ENCODE measurements at places on chromosomes 4 and X.

DNA sequence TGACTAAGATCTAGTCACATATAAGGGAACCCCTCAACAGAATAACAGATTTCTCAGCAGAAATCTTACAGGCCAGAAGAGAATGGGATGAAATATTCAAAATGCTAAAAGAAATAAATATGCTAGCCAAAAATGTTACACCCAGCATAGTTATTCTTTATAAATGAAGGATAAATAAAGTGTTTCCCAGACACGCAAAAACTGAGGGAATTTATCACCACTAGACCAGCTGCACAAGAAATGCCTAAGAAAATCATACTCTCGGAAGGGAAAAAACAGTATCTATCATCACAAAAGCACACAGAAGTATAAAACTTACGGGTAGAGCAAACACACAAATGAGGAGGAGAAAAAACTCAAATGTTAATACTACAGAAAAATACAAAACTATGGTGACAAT is 162.1 kb downstream of the HHIP start:
- no peak for DNase-seq

DNA sequence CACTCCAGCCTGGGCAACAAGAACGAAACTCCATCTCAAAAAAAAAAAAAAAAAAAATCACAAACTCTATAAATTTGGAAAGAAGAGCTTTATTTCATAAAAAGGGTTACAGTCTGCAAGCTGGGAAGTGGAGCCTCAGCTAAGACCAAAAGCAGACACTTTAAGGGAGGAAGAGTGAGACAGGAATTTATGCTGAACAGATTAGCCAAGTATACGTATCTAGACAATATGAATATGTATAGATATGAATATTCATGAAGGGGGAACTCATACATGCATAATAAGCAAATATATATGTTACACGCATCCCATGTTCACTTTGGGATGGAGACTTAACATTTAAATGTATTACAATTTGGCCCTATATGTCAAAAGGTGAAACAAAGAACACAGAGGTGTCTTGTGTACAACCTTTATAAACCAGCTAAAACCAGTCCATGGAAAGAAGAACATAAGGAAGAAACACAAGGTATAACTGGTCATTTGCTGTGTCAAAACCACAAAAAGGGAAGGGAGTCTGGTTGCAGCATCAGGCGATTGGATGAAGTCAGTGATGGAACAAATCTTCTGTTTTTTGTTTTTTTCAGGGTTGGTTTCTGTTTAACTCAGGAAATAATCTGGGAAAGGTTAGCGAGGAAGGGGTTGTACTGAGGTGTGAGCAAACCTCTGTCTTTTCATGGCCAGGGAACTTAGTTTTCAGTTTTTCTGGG is 130.0 kb upstream of the MAOA start:
- DNase-seq = no peak

- DNase-seq = peak; percentile 23
Measured at GRCh38 chrX:64975491-64975890, 759 bp downstream of the ZC4H2 start.

DNA sequence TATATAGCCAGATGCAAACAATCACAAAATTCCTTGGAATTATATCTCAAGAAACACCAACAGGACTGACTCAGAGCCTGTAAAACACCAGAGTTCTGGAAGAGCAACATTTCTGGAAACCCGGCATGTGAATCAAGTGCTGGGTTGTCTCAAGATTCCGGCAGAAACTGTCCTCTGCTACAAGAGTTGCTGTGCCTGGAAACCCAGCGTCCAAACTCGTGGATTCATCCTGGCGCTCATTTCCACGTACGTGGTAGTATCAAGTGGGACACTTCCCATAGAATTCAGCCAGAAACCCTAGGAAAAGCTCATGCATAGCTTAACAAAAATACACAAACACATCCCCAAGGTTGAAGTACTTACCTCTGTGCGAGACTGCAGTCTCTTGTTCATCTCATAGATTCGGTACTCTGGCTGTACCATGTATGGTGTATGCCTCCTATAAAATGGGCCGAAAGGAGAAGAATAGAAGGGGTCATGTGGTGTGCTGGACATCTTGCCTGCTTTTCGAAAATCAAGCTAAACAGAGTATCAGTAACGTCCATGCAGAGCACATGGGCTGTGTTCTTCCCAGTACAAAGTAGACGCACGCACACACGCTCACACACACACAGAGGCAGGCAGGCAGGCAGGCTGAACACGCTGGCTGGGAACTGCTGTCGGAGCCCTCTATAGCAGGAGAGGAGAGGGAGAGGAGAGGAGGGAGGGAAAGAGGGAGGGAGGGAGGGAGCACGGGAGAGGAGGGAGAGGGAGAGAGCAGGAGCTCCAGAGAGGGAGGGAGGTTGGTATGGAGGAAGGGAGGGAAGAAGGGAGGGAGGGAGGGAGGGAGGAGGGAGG is at the start of gene LDB2:
LDB2 (minus strand) TSS at position 655 of the 837 bp plus-strand sequence.
- no peak for DNase-seq

GRCh38 chr4:63589796-63590195 is 819.5 kb downstream of the TECRL start:
- no peak for DNase-seq

DNA sequence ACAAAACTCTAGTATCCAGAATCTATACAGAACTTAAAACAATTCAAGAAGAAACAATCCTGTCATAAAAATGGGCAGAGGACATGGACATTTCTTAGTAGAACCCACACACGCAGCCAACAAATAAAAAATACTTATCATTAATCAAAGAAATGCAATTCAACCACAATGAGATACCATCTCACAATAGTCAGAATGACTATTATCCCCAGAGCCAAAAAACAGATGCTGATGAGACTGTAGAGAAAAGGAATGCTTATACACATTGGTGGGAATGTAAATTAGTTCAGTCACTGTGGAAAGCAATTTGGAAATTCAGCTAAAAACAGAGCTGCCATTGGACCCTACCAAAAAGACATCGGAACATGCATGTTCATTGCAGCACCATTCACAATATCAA is 37.9 kb downstream of the RAB40AL start:
- DNase-seq = no peak
